ENCODE measurements at places on chromosomes 12 and 14.

DNA sequence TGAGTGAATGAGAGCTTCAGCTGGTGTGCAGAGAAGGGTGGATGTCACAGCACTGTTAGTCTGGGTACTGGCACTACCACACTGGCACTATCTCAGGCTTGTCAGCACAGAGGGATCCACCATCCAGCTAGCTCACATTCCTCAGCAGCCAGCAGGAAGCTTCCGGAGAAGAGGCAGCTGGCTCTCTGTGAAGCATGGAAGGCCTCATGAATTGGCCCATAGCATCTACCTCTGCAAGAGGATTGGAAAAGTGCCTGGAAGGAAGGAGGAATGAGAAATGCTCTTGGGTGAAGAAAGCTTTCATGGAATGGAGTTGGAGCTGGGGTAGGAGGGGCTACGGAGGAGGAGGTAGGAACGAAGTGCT, 9.9 kb downstream of the KRT83 start:
- peaks cover 4% of the 10 kb centered on the region for H3K4me1 ChIP-seq
- no peak overlapping the region for H3K27ac ChIP-seq
- no peak overlapping the region for H3K4me3 ChIP-seq
- no peaks in the 10 kb centered on the region for H3K27me3 ChIP-seq
- DNase-seq: no peak
- H3K36me3 ChIP-seq: no peaks in the 10 kb centered on the region

DNA sequence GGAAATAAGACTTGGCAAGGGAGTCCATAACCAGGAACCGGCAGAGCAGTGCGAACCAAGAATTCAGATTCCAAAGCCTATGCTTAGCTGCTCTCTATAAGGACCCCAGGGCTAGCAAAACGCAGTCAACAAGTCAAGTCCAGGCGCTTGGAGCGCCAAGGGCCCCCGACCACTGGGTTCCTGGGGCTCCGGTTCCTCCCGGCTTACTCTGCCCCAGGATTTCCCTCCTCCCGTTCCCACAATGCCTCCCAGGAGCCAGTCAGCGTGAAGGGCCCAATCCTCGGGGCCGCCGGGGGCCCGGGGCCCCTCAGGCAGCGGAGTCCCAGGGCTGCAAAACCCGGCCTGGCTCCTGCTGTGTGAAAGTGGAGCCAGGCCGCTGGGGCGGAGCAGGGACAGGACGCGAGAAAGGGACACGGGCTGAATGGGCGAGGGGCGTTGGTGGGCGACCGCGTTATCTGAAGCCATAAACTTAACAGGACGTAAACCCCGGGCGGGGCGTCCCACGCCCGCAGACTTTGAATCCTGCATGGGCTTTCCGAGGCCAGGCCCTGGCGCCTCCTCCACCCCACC, 1.5 kb downstream of the KRT8 start:
- H3K27ac ChIP-seq: peak overlapping the region; percentile 46
- H3K27me3 ChIP-seq: no peaks in the 10 kb centered on the region
- peaks cover 39% of the 10 kb centered on the region for H3K4me1 ChIP-seq
- DNase-seq: no peak
- H3K36me3 ChIP-seq: peaks cover 35% of the 10 kb centered on the region
- peak overlapping the region; percentile 47 for H3K4me3 ChIP-seq

GRCh38 chr14:96160913-96161310, 43.7 kb upstream of the BDKRB2 start:
- no peaks in the 10 kb centered on the region for H3K4me1 ChIP-seq
- no peaks in the 10 kb centered on the region for H3K27me3 ChIP-seq
- H3K4me3 ChIP-seq: no peak overlapping the region
- H3K36me3 ChIP-seq: no peaks in the 10 kb centered on the region

GRCh38 chr12:118741194-118741593, 240.1 kb upstream of the SRRM4 start:
- no peak overlapping the region for H3K4me3 ChIP-seq
- H3K27ac ChIP-seq: no peak overlapping the region
- H3K4me1 ChIP-seq: no peaks in the 10 kb centered on the region
- no peaks in the 10 kb centered on the region for H3K27me3 ChIP-seq

DNA sequence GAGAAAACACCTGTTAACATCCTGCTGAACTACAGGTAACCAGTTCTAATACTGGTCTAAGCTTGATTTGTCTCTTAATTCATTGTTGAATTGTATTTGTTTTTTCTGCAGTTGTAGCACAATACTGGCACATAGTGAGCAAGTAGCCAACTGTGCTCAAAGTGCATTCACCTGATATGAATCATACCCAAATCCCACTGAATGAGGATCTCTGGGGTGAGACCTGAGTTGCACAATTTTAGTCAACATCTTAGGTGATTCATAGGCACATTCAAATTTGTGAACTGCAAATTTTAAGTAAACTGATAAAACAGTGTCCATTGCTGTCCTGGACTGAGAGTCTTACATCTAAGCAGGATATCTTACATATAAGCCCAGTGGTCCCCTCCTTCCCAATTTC, 12.8 kb downstream of the KCNC2 start:
- peak overlapping the region; percentile 71 for H3K27ac ChIP-seq
- no peaks in the 10 kb centered on the region for H3K4me1 ChIP-seq
- no peaks in the 10 kb centered on the region for H3K27me3 ChIP-seq
- H3K36me3 ChIP-seq: no peaks in the 10 kb centered on the region
- H3K4me3 ChIP-seq: no peak overlapping the region
- no peak for DNase-seq

- peaks cover 12% of the 10 kb centered on the region for H3K4me1 ChIP-seq
- H3K27ac ChIP-seq: no peak overlapping the region
- no peaks in the 10 kb centered on the region for H3K27me3 ChIP-seq
- DNase-seq: no peak
- no peaks in the 10 kb centered on the region for H3K36me3 ChIP-seq
- no peak overlapping the region for H3K4me3 ChIP-seq
These were observed 48.6 kb upstream of the TBX3 start for GRCh38 chr12:114732426-114733030.

DNA sequence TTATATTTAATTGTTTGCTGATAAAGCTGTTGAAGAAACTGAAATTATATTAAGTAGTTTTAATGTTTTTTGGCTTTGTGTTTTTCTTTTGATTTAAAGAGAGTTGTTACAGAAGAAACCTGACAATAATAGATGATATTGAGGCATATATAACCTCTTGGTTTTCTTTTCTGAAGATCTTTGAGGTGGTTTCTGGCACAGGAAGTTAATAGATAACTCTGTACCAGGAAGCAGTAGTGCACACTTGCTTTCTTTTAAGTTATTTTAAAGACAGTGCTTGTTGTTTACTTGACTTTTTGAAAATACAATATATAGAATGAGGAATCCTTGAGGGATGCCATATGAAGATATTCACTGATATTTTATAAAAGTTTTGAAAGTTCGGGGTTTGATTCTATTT, 209.0 kb upstream of the FBXO33 start:
- H3K4me1 ChIP-seq: no peaks in the 10 kb centered on the region
- no peak overlapping the region for H3K27ac ChIP-seq

- H3K27ac ChIP-seq: no peak overlapping the region
- H3K36me3 ChIP-seq: no peaks in the 10 kb centered on the region
- DNase-seq: no peak
These were observed 5.4 kb downstream of the KCNH5 start for GRCh38 chr14:63039866-63040265.

- no peaks in the 10 kb centered on the region for H3K27me3 ChIP-seq
- H3K4me1 ChIP-seq: peaks cover 32% of the 10 kb centered on the region
- no peak overlapping the region for H3K4me3 ChIP-seq
- H3K27ac ChIP-seq: no peak overlapping the region
- H3K36me3 ChIP-seq: no peaks in the 10 kb centered on the region
These were observed 83.1 kb downstream of the LRRC74A start for GRCh38 chr14:76909266-76909665.

GRCh38 chr12:71980538-71980937, 41.9 kb downstream of the TPH2 start:
- H3K27ac ChIP-seq: no peak overlapping the region
- no peaks in the 10 kb centered on the region for H3K36me3 ChIP-seq
- H3K4me3 ChIP-seq: no peak overlapping the region

DNA sequence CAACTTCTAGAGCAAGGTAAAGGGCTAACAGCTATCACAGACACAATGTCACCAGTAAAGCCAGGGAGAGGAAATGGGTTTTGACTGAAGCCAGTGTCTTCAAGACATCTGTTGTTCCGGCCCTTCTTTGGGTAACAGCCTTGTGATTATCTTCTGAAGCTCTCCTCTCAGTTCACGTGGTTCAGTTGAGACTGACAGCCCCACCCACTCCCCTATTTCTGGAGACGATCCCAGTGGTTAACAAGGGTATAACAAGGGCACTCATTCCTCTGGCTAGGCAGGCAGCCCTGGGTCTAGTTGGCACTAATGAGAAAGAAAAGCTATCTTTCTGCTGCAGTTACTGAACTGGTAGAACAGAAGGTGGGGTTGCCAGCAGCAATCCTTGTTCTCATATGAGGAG, 6.9 kb downstream of the GNPTAB start:
- no peak for DNase-seq
- H3K4me3 ChIP-seq: no peak overlapping the region
- peak overlapping the region; percentile 62 for H3K27ac ChIP-seq
- H3K36me3 ChIP-seq: no peaks in the 10 kb centered on the region
- peaks cover 17% of the 10 kb centered on the region for H3K4me1 ChIP-seq

DNA sequence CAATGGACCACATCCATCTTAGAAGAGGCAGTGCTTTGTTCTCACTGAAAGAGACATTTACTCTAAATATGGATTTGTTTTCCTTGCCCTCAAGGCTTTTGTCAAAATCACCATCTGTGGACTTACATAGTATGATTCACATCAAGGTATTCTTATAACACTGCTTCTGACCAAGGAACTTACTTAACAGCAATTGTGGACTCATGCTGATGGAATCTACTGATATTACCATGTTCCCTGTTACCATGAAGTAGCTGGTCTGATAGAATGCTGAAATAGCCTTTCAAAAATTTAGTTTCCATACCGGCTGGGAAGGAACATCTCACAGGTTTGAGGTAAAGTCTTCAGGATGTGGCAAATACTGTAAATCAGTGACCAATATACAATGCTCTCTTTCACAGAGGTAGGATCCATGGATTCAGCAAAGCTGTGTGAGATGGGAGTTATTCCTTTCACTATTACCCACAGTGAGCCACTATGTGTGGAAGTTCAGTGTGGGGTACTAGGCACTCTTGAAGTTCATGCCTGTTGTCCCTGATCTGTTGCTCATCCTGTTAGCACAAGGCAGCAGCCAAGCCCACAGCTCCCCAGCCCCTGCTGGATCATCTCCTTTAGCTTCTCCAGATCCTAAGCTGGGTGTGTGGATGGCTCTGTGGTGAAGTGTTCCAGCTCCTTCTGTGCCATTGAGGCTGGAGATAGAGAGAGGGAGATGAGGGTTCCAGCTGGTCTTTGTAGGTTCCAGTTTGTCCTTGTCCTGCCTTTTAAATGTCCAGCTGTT, 126.4 kb downstream of the ATP23 start:
- H3K27me3 ChIP-seq: no peaks in the 10 kb centered on the region
- H3K27ac ChIP-seq: peak overlapping the region; percentile 3
- H3K36me3 ChIP-seq: no peaks in the 10 kb centered on the region
- no peak overlapping the region for H3K4me3 ChIP-seq

GRCh38 chr14:92340071-92340470, 17.1 kb downstream of the SLC24A4 start:
- H3K36me3 ChIP-seq: no peaks in the 10 kb centered on the region
- H3K4me3 ChIP-seq: no peak overlapping the region
- H3K4me1 ChIP-seq: no peaks in the 10 kb centered on the region
- no peak overlapping the region for H3K27ac ChIP-seq
- DNase-seq: no peak

DNA sequence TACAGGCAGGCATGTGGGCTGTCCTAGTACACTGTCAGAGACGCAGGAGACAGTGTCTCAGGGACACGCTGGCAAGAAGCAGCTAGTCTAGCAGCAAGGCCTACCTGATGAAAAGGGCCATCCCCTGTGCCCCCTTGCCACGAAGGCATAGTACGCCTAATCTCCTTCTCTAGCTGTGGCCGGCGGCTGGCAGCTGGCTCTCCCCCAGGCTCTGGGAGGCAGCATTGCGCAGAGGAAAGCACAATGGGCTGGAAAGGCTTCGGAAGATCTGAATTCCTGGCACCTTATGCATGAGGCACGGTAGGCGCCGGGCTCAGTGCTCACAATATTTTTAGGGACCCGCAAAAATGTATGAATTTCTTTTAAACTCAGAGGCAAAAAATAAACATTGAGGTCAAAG, 16.0 kb upstream of the PLEKHH1 start:
- no peaks in the 10 kb centered on the region for H3K36me3 ChIP-seq
- no peak for DNase-seq
- H3K27me3 ChIP-seq: no peaks in the 10 kb centered on the region
- no peak overlapping the region for H3K27ac ChIP-seq
- peaks cover 27% of the 10 kb centered on the region for H3K4me1 ChIP-seq
- H3K4me3 ChIP-seq: no peak overlapping the region

DNA sequence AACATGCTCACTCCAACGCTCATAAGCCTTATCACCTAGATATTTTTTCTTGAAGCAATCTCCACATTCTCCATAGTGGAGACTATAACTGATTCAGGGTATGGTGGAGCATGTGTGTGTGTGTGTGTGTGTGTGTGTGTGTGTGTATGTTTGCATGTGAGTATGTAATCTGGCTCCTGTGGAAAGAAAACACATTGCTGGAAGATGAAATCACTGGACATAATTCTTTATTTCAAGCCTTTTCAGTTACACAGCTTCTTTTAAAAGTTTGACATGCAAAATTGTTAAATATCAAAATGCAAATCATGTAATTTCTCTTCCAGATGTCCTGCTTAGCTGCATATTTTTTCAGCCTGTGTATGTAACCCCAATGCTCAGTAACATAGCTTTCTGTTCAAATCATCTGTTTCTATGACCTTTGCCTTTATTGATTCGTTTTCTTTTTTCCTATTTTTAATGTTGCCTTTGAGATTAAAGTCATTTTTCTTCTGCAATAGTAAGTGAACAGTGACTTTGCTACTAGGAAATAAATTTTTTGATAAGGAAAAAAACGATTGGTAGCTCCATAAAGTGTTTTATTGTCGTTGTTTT, 80.5 kb upstream of the BTG1 start:
- H3K27me3 ChIP-seq: no peaks in the 10 kb centered on the region
- no peak overlapping the region for H3K4me3 ChIP-seq
- no peaks in the 10 kb centered on the region for H3K36me3 ChIP-seq

DNA sequence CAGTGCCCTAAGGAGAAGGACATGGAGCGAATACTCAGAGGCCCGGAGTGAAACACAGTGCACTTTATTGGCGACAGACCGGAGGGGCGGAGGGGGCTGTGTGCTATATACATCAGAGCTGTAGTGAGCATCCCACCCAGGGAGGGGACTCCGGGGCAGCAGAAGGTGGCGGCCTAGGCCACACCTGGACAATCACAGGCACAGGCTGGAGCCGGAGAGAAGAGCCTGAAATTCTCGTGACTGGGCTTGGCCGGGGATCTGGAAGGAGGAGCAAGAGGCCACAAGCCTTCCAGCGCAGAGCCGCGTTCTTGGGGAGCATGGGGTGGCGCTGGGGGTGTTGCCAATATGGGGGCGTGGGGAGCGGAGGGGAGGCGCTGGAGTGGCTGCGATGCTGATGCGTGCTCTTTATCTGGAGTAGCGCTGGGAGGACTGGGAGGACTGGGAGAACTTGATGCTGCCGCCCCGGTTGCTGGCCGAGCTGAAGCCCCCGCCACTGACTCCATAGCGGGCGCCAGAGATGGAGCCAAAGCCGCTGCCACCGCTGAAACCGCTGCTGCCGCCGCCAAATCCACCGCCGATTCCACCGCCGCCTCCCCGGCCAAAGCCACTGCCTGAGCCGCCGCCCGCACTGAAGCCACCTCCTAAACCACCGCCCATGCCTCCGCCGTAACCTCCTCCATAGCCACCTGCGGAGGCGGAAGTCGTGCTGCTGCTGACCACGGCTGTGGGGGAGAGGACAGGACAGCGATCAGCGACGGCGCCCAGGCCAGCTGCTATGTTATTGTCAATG, 6.1 kb downstream of the KRT3 start:
- H3K36me3 ChIP-seq: no peaks in the 10 kb centered on the region
- DNase-seq: no peak
- H3K4me1 ChIP-seq: no peaks in the 10 kb centered on the region
- no peaks in the 10 kb centered on the region for H3K27me3 ChIP-seq

- H3K27ac ChIP-seq: peak overlapping the region; percentile 49
- no peak overlapping the region for H3K4me3 ChIP-seq
- H3K27me3 ChIP-seq: no peaks in the 10 kb centered on the region
- DNase-seq: no peak
These were observed 24.7 kb downstream of the RTRAF start for GRCh38 chr14:52013984-52014600.
